MM.1S (cell line): ENCODE measurements at places on chromosomes 1 and 21.
A peak's percentile ranks its signal among the peaks of the same experiment; 100 is the strongest.

GRCh38 chr1:235648407-235648907 is 1.1 kb downstream of the GNG4 start:
- no peaks in the 10 kb centered on the region for H3K36me3 ChIP-seq
- H3K27me3 ChIP-seq: peaks cover 32% of the 10 kb centered on the region
- H3K4me3 ChIP-seq: no peak overlapping the region
- H3K27ac ChIP-seq: no peak overlapping the region
- DNase-seq: no peak
- H3K4me1 ChIP-seq: no peaks in the 10 kb centered on the region

DNA sequence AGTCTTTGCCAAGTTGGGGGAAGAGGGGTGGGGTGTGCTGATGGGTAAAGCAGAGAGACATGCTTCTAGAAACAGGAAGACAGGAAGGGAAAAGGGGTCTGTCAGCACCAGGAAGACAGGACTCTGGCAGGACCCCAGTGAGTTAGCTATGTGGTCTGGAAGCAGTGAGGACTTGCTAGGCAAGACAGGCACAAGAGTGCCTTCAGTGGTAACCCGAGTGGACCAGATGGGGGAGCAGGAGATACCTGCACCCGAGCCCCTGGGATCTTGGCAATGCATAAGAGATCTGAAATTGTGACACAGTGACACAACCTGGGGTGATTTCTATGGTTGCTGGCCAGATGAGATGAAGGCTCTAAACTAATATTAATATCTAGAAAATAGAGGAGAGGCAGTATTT is 7.0 kb downstream of the TLR5 start:
- no peak overlapping the region for H3K4me3 ChIP-seq
- H3K36me3 ChIP-seq: no peaks in the 10 kb centered on the region

DNA sequence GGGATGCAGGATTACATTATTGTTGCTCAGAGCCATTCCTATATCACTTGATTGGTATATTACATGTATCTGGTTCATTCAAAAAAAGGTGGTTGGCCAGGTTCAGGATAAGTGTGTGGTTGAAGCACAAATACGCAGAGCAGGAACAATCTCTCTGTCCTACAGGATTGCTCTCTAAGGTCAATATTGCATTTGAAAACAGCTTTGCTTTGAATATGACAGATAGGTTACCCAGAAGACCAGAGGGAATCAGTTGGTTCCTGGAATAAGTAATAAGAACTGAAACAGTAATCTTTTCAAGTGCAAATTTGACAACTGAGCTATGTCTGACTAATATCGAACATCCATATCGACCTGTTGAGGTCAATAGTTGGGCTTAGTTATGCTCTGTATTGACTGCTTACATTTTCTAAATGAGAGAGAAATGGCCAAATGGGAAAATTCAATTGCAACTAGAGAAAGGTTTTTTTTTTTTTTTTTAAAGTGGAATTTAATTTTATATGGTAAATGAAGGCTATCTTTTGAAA is 176.8 kb downstream of the ATP6V1G3 start:
- no peak overlapping the region for H3K27ac ChIP-seq
- no peaks in the 10 kb centered on the region for H3K4me1 ChIP-seq
- H3K4me3 ChIP-seq: no peak overlapping the region

DNA sequence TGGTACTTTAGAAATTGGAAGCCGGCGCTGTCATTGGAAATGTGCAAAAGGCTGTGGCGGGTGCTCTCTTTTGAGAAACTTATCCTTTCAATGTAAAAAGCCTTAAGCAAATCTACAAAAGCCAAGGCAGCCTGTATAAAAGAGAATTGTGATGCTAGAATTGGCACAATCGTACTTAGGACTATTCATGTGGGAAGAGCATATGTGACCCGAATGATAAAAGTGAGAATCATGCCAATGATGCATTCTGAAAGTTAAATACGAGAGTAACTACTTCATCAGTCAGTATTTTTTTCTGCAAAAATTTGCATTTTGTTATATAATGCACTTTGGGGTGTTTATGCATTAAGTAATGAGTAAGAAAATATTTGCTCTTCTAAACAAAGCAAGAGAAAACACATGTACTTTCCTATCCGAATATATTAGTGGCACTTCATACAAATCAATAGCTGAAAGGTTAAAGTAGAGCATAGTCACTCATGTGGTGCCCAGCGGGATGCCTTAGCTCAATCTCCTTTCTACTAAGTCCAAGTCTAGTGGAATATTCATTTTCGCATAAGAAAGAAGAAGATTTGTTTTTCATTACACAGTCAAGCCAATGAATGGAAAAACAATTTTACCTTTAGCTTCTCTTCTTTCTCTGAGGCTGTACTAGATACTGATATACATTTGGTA is 1256.6 kb upstream of the B3GALT2 start:
- no peaks in the 10 kb centered on the region for H3K27me3 ChIP-seq
- no peak overlapping the region for H3K4me3 ChIP-seq
- DNase-seq: no peak
- no peak overlapping the region for H3K27ac ChIP-seq

GRCh38 chr1:102757363-102757762 is 351.0 kb downstream of the COL11A1 start:
- H3K4me3 ChIP-seq: no peak overlapping the region
- no peaks in the 10 kb centered on the region for H3K36me3 ChIP-seq
- H3K4me1 ChIP-seq: no peaks in the 10 kb centered on the region
- H3K27me3 ChIP-seq: no peaks in the 10 kb centered on the region
- no peak for DNase-seq

DNA sequence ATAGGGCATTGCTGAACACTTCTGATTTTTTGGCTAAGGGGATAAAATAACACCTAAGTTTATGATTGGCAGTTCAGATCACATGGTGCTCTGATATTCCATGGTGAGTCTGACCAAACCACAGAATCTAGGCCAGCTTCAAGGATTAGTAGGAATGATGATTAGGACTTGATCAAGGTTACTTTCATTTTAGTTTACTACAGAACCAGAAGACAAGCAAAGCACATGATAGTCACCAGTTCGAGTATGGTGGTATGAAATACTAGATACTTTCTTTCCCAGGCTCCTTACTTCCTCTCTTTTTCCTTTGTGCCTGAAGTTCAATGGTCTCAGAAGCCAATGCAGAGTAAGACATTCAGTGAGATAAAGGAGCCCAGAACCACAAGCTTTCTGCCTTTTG is 26.6 kb downstream of the S100A10 start:
- DNase-seq: no peak
- H3K27ac ChIP-seq: no peak overlapping the region
- H3K27me3 ChIP-seq: no peaks in the 10 kb centered on the region
- no peak overlapping the region for H3K4me3 ChIP-seq
- peaks cover 8% of the 10 kb centered on the region; the same call in 1 of the 2 replicates for H3K4me1 ChIP-seq

GRCh38 chr21:15549671-15550070 is 180.1 kb upstream of the USP25 start:
- H3K27me3 ChIP-seq: no peaks in the 10 kb centered on the region
- H3K4me3 ChIP-seq: no peak overlapping the region
- H3K36me3 ChIP-seq: no peaks in the 10 kb centered on the region

- no peak overlapping the region for H3K4me3 ChIP-seq
- no peaks in the 10 kb centered on the region for H3K27me3 ChIP-seq
- no peak for DNase-seq
- H3K4me1 ChIP-seq: no peaks in the 10 kb centered on the region
- no peaks in the 10 kb centered on the region for H3K36me3 ChIP-seq
- H3K27ac ChIP-seq: no peak overlapping the region
Observed at GRCh38 chr1:118884946-118885345, 103.2 kb downstream of the TBX15 start.

DNA sequence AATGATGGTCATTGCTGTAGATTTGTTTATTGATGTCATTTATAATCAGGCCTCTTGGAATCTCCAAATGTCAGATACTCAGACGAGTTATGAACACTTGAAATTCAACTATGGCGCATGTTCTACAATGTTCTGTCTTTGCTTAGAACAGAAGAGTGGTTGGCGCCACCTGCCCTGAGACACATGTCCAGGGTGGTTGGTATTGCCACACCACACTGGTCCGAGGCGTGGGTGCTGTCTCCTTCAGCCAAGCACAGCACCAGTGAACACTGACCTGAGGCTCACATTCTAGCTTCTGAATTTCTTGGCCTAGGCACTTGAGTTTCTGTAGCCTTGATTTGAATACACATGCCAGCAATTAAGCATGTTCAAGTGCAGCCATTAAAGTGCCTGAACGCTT is 10.1 kb upstream of the BMP8A start:
- no peak overlapping the region for H3K27ac ChIP-seq
- H3K27me3 ChIP-seq: no peaks in the 10 kb centered on the region

DNA sequence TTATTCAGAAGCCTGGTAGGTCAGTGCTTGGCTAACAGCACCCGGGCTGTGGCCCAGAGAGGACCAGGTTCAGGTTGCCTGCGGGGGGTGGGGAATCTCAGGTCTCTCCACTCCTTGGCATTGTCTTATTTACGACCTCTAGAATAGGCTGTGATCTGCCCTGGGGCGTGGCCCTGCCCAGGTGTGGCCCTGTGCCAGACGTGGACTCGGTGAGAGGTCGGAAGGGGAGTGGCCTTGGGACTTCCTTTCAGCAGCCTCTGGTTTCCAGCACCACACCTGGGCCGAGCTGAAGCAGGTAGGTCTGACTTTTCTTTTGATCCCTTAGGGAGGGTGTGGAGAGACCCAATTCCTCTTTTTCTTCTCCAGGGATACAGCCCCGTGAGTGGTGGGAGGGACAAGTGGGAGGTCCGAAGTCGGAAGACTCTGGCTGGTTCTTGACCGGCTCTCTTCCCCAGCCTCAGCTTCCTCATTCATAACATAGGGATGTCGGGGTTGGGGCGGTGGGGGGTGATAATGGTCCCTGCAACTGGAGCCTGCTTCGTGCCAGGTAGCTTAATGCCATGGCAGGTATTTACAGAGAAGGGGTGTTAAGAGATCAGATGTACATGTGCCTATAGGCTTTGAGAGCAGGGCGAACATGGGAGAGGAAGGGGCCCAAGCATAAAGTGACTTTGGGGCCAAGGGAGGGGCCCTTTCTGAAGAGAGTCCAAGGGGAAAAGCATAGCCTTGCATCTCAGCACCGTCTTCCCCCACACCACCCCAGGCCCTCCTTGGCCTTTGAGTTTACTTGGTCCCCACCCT is 16.5 kb downstream of the ACOT11 start:
- no peak overlapping the region for H3K27ac ChIP-seq
- H3K36me3 ChIP-seq: no peaks in the 10 kb centered on the region
- peak; percentile 71 for DNase-seq
- H3K4me1 ChIP-seq: no peaks in the 10 kb centered on the region
- H3K27me3 ChIP-seq: no peaks in the 10 kb centered on the region
- H3K4me3 ChIP-seq: no peak overlapping the region

- DNase-seq: no peak
- no peaks in the 10 kb centered on the region for H3K27me3 ChIP-seq
- H3K4me1 ChIP-seq: no peaks in the 10 kb centered on the region
- no peaks in the 10 kb centered on the region for H3K36me3 ChIP-seq
- H3K4me3 ChIP-seq: no peak overlapping the region
Observed at GRCh38 chr1:161351482-161351881, 16.2 kb downstream of the CFAP126 start.

- no peaks in the 10 kb centered on the region for H3K27me3 ChIP-seq
- H3K36me3 ChIP-seq: no peaks in the 10 kb centered on the region
- no peaks in the 10 kb centered on the region for H3K4me1 ChIP-seq
- H3K4me3 ChIP-seq: no peak overlapping the region
Observed at GRCh38 chr1:167200749-167201148, 19.9 kb upstream of the POU2F1 start.

DNA sequence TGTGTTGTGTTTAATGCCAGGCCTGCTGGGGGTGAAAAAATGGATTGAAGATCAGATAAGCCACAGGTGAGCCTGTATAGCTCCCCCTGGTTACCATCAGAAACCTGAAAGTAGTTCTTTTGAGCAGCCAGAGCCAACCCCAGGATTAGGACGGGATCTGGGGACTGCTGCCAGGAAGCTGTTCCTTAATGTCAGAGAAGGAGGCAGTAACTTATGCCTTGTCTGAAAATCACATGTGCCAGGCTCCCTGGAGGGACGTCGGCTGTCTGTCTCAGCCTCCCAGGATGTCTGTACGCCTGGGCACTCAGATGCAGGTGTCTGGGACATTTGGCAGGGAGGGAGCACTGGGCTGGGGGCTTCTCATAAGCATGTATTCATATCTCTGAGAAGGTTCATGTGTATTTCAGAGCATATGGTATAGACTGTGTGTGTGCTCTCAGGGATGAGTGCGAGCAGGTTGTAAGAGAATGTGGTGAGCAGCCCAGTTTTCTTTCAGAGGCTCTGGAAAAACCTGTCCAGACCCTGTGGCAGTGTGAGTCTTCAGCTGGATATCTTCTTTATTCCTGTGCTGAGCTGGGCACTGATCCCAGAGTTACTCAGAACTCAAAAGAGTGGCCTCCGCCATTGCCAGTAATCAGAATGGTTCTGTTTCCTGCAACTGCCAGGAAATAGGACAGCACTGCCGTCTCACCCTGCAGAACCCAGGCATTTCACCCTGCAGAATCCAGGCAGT is 2.8 kb downstream of the FAM43B start:
- no peaks in the 10 kb centered on the region for H3K36me3 ChIP-seq
- DNase-seq: no peak
- peaks cover 81% of the 10 kb centered on the region for H3K27me3 ChIP-seq
- H3K27ac ChIP-seq: no peak overlapping the region
- H3K4me1 ChIP-seq: no peaks in the 10 kb centered on the region

DNA sequence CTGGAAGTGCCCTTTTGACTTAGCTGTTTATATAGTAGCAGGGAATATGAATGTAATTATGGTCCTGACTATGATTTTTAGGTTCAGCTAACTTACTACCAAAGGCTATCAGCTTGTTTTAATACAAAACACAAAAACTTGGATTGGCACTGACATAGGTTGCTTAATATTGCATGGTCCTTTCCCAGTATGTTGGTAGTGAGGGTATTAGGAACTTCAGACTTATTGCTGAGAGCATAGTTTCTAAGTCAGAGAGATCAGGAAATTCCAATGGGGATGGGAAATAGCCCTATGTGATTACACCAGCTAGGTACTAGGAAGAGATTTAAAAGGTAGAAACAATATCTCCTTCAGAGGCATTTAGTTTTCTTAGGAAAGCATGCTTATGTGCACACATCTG is 7.7 kb downstream of the ARID1A start:
- H3K4me3 ChIP-seq: peak overlapping the region; percentile 24
- peaks cover 59% of the 10 kb centered on the region for H3K4me1 ChIP-seq
- no peaks in the 10 kb centered on the region for H3K36me3 ChIP-seq
- H3K27me3 ChIP-seq: no peaks in the 10 kb centered on the region

- no peaks in the 10 kb centered on the region for H3K4me1 ChIP-seq
- no peak for DNase-seq
- H3K4me3 ChIP-seq: no peak overlapping the region
- H3K27me3 ChIP-seq: no peaks in the 10 kb centered on the region
Observed at GRCh38 chr1:107378426-107378825, 237.6 kb downstream of the NTNG1 start.

GRCh38 chr1:158506369-158506987 is 34.5 kb downstream of the OR10R2 start:
- no peaks in the 10 kb centered on the region for H3K4me1 ChIP-seq
- H3K36me3 ChIP-seq: no peaks in the 10 kb centered on the region
- H3K27ac ChIP-seq: no peak overlapping the region
- no peaks in the 10 kb centered on the region for H3K27me3 ChIP-seq
- no peak overlapping the region for H3K4me3 ChIP-seq
- peak; percentile 61 for DNase-seq

DNA sequence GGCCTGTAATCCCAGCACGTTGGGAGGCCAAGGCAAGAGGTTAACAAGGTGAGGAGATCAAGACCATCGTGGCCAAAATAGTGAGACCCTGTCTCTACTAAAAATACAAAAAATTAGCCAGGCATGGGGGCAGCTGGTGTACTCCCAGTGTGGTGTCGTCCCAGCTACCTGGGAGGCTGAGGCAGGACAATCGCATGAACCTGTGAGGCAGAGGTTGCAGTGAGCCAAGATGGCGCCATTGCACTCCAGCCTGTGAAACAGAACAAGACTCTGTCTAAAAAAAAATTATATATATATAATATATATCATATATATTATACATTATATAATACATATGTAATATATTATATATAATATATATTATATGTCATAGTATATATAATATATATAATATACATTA is 249.2 kb upstream of the TPTE start:
- H3K4me1 ChIP-seq: no peaks in the 10 kb centered on the region
- no peak overlapping the region for H3K4me3 ChIP-seq
- no peaks in the 10 kb centered on the region for H3K27me3 ChIP-seq
- H3K27ac ChIP-seq: no peak overlapping the region
- no peaks in the 10 kb centered on the region for H3K36me3 ChIP-seq
